ENCODE measurements at places on chromosomes 4 and X.

DNA sequence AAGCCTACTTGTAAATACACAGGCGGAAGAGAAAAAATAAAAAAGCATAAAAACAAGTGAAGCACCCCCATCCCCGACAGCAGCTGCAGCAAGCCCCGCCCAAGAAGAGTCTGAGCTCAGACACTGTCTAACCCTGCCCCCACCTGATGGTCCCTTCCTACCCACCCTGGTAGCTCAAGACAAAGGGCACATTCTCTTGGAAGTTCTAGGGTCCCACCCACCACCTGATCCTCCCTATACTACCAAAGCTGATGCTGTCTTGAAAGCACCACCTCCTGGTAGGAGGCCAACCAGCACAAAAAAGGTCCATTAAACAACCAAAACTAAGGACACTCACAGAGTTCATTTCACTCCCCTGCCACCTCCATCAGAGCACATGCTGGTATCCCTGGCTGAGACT lies 308.2 kb downstream of the KLHL13 start:
- no peak for DNase-seq

DNA sequence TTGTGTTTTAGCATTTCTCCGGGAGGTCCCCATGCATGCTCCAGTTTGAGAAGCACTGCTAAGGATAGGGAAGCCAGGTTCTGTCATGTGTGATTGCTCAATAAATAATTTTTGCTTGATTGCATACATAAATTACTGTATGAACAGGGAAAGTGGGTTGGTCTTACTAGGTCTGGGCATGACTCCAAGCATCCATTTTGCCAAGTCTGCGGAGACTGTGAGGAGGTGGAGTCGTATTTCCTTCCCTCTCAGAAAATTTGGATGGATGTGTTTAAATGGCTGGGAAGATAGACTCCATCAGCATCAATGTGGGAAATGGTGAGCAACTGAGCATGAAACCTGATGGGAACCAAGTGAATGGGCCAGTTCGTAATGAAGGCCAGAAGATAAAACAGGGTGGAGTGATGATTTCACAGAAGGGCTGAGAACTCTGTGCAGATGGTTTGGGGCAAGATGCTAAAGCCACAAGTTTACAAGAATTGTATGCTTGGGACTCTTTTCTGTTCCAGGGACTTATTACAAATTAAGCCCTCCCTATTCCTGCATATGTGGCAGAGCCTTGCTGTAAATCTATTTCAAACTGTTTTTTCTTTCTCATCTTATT lies 84.1 kb downstream of the NHS start:
- DNase-seq, result peak; percentile 82

- DNase-seq, result no peak
These were observed 13.0 kb upstream of the NDUFC1 start for GRCh38 chr4:139315221-139315675.

DNA sequence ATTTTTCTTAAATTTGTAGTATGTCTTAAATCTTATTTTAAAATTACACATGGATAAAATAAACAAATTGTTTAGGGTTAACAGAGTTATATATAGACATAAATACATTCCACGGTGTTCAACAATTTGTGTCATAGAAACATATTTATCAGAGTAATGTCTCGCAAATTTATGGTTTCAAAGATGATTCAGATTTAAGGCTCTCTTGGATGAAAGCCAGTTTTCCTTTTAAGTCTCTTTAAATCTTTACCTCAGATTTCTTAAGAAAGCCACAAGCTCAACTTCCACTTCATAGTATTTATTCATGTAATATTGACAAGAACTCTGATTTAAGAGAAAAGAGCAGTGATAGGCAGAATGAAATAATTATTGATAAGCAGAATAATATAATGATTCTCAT lies 1254.8 kb upstream of the ADGRL3 start:
- DNase-seq, result no peak

- DNase-seq, result no peak
These were observed 8.8 kb downstream of the PPARGC1A start for GRCh38 chr4:23881052-23881501.

DNA sequence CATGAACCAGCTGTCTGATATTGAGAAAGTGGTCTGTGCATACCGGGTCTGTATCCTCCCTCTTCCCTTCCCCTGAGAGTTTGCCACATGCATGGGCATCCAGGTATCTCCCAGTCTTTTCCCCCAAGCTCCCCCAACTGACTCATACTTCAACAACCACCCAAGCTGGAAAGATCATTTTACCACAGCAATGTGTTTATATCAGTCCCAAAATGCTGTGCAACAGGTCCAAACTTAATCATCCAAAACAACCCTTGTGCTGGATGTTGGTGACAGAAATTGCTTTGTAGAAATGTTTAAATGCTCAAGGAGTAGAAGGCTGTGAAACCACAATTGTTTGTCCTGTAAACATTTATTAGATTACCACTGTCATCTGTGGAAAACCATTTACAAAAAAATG lies 286.8 kb upstream of the KLF3 start:
- DNase-seq, result no peak

GRCh38 chr4:3630136-3630597 lies 97.9 kb upstream of the LRPAP1 start:
- no peak for DNase-seq

DNA sequence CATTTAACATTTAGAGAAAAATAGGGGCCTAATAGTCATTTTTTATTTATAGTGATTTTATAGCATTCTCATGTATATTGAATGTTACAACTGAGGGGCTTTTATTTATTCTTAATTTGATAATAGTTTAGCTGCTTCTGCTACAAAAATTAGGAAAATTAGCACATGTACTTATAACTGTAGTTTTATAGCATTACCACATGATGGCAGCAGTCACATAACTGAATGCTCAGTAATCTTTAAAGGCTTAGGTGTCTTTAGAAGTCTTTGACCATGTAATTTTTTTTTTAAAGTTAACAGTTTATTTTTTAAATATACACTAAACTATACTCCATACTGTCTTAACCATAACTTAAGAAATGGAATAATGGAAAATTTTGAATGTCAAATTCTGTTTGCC lies 136.6 kb downstream of the STAG2 start:
- peak; percentile 0 for DNase-seq

Measured in fibroblast of skin of left biceps (primary cell).